Transverse colon (tissue), 4 donors: ENCODE measurements at places on chromosomes 16 and 17. TPM values are rescaled to one million over a fixed set of nuclear protein-coding genes. Genes with fewer than 3 reads are reported as not detected.

The NLRC3 gene
- total RNA-seq = 12.3 TPM

DNA sequence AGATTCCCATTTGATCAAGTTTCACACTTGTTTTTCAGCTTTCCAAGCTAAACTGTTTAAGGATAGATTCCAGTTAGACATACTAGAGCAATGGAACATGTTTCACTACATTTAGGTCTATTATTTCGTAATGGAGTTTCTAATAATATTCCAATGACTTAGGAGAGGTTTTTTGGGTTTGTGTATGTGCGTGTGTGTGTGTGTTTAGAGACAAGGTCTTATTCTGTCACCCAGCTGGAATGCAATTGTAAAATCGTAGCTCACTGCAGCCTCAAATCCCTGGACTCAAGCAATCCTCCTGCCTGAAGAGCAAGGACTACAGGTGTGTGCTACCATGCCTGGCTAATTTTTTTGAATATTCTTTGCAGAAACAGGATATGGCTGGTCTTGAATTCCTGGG, 426.3 kb downstream of the ZFHX3 start:
- DNase-seq = no peak

The MGAT5B gene
- not detected for total RNA-seq

GRCh38 chr17:5434984-5435383, 4.0 kb downstream of the C1QBP start:
- no peak for DNase-seq
